ENCODE measurements at places on chromosomes 1 and 21. TPM values are rescaled to one million over a fixed set of nuclear protein-coding genes. Genes with fewer than 3 reads are reported as not detected.

DNA sequence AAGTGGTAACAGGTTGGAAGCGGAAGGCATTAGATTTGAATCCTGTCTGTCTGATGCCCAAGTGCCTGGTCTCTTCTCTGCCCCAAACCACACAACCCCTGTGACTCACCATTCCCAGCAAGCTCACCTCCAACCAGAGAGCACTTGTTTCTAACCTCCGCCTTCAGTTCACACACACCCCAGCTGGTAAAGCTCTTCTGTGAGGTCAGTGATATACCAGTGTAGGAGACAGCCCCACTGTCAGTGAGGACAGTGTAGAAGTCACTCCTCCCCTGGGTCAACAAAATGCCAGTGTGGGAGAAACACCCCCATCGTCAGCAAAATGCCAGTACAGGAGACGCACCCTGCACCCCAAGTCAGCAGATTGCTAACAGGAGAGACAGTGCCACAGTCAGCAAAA, 2.6 kb downstream of the RIMS3 start:
- DNase-seq = no peak

Gene LCE2B
- total RNA-seq = not detected

DNA sequence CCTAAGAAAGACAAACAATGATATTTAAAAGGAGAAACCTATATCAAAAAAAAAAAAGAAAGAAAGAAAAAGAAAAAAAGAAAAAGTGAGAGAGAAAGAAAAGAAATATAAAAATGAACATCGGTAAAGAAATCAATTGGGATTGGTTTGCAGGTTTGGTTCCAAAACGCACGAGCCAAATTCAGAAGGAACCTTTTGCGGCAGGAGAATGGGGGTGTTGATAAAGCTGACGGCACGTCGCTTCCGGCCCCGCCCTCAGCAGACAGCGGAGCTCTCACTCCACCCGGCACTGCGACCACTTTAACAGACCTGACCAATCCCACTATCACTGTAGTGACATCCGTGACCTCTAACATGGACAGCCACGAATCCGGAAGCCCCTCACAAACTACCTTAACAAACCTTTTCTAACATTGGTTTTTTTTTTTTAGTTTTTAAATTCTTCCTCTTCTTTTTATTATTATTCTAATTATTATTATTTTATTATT, 11.7 kb downstream of the LHX9 start:
- DNase-seq = no peak

- DNase-seq = no peak
Observed at GRCh38 chr1:223628233-223629125, 37.0 kb downstream of the CAPN8 start.

GRCh38 chr1:36590771-36591170, 108.1 kb upstream of the CSF3R start:
- DNase-seq = no peak

DNA sequence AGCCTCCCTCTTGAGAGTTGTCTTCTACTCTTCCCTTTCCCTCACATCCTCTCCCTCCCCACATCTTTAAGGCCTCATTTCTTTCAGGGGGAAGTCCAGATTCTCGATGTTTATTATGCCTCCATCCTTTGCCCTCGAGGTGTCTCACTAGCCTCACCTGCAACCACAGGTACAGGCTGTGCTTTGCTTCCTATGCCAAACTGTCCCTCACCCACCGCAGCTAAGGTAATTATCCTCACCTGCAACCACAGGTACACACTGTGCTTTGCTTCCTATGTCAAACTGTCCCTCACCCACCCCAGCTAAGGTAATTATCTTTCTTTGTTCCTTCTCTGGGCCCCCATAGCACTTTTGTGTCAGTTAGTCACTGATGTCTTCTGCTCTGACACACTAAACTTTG, 328.1 kb upstream of the SNX7 start:
- no peak for DNase-seq

Gene SPRR2A
- total RNA-seq = not detected

Gene LAMC1
- total RNA-seq = 370 TPM

Gene WNT9A
- total RNA-seq = 1.3 TPM

- no peak for DNase-seq
Observed at GRCh38 chr1:59707178-59707791, 107.5 kb upstream of the HOOK1 start.

Gene FMO4
- total RNA-seq = 3.6 TPM

DNA sequence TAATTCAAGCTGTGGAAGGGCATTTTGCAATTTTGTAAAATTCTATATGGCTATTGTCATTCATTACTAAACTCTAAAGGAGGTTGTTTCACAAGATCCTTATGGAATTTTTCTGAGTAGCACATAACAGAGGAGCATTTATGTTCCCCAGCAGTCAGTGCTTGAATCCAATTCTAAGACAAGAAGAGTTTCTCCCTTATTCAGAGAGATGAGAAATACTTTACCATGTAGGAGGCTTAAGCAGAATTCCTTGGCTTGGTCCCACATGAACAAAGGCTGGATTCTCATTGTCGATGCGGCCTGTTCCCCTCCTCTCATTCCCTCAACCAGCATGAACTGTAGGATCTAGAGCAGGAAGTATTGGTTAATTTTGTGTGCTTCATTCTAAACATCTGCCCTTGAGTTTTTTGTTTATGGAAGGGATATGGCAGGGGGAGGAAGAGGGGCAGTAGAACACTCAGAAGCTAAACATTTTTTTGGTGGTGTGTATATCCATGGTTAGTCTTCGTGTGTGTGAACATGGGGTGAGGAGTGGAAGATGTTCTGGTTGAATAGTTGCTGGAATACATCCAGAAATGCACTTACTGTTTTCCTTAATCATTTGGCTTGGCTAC, 74.3 kb downstream of the LAMC1 start:
- no peak for DNase-seq

Gene PROK1
- total RNA-seq = 1.3 TPM

DNA sequence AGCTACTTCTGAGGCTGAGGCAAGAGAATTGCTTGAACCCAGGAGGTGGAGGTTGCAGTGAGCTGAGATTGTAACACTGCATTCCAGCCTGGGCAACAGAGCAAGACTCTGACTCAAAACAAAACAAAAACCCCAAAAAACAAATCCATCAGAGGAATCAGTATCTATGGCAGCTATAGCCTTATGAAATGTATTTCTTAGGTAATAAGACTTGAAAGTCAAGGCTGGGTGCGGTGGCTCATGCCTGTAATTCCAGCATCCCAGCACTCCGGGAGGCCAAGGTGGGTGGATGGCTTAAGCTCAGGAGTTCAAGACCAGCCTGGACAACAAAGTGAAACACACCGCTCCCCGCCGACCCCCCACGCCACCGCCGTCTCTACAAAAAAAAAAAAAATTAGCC, 31.1 kb upstream of the EYA3 start:
- no peak for DNase-seq

DNA sequence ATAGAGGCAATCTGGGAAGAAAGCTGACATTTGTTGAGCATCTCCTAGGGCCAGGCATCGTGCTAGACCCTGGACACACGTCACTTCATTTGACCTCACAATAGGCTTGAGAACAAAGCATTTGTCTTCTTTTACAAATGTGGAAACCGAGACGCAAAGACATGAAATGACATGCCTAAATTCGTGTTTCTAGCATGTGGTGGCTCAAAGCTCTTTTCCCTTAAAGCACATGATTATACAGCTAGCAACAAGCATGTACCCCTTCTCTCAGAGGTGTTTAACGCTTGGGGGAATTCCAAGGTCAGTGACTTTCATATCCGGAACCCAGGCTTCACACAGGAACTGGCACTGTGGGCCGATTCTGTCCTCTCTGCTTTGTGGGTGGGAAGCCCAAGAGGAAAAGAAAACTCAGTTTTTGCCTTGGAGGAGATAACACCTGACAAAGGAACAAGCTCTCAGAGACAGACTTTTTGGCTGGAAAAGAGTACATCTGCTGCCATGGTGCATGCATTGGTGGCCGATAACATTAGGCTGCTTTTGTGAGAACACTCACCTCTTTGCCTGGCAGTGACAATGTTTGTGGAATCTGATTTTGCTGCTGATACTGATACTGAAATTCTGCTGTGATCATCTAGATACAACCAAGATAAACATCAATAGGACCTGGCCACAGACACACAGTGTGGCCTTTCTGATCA, 15.4 kb upstream of the CD2 start:
- DNase-seq = no peak

Gene TCP10L
- 0.13 TPM for total RNA-seq

GRCh38 chr1:7478809-7479499, 292.1 kb upstream of the VAMP3 start:
- DNase-seq = no peak
